ENCODE measurements at places on chromosomes 5 and 9.

- no peak for DNase-seq
These were observed 81.1 kb downstream of the PDZD2 start for GRCh38 chr5:31720004-31720403.

DNA sequence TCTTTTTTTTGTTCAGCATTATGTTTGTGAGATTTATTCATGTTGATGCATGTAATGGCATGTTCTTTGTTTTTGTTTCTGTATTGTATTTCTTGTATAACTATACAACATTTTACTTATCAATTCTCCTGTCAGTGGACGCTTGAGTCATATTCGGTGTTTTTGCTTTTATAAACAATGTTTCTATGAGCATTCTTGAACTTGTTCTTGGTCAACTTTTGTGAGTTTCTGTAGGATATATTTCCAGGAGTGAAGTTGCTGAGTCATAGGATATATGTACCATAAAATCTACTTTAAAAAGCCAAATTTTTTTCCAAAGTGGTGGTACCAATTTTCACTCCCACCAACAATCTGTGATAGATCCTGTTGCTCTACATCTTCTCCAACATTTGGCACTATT, 104.8 kb downstream of the VCAN start:
- DNase-seq, result no peak

- DNase-seq, result no peak
These were observed 40.7 kb downstream of the NR3C1 start for GRCh38 chr5:143362664-143363227.

- no peak for DNase-seq
These were observed 335.9 kb downstream of the MSX2 start for GRCh38 chr5:175060257-175060656.

- DNase-seq, result no peak
These were observed 14.0 kb upstream of the LOX start for GRCh38 chr5:122091936-122092600.

DNA sequence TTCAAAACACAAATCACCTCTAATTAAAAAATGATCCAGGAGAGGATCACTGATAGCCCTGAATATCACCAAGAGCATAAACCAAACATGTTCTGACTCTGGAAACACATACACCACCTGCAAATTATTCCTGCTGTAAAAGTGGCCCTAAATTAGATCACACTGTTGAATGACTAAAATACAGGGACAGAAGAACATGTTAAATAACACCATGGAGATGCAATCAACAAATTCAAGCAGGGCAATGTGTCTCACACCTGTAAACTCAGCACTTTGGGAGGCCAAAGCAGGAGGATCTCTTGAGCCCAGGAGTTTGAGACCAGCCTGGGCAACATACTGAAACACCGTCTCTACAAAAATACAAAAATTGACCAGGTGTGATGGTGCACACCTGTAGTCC, 18.2 kb upstream of the SPOUT1 start:
- no peak for DNase-seq

DNA sequence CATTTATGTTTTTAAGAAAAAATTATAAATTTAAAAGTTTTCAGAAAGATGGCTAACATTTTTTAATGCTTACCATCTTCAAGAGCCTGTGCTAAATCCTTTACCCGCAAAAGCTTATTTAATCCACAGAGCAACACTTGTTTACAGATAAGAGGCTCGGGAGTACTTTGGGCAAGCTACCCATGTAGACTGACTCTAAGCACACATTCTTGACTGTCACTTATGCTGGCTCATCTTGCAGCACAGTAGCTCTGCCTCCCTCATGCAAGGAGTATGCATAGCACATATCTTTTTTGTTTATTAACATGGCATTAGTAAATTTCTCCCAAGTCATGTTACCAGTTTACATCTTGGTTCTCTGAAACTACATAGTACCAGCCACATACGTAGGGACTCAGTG, 14.7 kb downstream of the SH3RF2 start:
- DNase-seq, result no peak

DNA sequence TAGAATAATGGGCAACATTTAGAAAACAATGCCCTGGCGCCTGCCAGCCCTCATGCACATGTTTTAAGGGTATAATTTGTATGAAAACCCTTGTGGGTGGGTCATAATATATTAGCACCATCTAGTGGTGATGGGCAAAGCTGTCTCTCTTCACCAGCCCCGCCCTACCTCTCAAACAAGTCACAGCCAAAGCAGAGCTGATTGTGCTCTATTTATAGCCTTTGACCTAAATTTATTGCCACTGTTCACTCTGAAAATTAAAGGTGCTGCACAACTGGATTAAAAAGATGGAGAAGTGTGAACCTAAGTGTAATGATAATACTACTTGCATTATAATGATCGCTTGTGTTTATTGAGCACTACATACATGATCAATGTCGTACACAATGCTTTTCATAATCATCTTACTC, 131.9 kb upstream of the ANKH start:
- DNase-seq, result peak; percentile 22

DNA sequence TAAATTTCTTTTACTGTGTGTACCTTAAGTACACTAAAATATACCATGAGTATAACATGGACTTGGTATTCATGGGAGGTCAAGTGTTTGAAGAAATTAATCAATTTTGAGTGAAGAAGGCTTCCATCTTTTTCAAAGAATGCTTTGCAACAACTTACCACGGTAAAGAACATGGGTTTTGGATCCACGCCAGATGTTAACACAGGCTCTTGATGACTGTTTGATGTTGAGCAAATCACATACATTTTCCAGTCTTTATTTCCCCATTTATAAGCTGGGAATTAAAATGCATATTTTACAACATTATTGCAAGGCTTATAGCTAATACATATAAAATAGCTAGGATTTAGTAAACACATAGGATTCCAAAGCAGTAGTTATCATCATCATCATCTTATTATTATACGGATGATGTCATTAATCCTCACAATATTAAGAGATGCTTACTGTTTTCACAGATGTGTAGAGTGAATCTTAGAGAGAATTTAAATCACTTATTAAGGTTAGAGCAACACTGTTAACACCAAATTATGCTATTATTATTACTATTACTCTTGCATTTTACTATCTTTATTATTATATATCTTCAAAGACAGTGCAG, 362.0 kb downstream of the PRELID2 start:
- DNase-seq, result no peak

- DNase-seq, result no peak
These were observed 22.5 kb downstream of the ARHGEF28 start for GRCh38 chr5:73648515-73648914.

GRCh38 chr9:97906236-97906831, 16.0 kb downstream of the TRMO start:
- DNase-seq, result no peak

DNA sequence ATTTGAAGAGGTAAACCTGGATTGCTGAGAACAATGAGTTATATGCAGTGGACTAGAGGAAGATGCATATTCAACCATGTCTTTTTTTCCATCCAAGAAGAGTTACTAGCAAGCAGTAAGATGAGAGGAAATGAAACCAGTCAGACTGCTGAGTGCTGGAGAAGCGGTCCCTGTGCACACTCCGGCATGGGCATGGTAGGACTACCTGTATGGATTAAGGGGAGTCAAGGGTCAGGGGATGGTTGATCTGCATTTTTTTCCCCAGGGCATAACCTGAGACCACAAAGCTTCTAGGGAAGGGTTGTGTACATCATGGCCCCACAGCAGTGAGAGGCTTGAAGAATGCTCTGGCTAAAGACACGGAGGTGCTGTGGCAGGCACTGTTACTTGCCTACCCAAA, 76.6 kb upstream of the ZNF169 start:
- no peak for DNase-seq

GRCh38 chr9:110828264-110828663, 159.7 kb downstream of the MUSK start:
- no peak for DNase-seq

DNA sequence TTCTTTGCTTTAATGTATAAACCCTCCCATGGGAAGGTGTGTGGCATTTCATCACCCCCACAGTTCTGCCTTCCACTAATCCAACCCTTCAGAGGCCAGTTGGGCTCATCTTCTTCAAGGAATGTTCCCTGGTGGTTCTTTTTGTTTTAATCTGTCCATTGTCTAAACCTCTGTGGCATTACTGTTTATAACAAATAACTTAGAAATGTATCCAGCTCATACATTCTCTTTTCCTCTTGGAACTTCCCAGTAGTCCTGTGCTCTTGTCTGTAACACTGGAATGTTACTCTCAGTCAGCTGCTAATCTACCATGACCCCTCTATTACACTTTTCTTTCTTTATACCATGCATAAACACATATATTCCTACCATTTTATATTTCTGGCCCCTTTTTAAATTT, 213.5 kb upstream of the TARS1 start:
- DNase-seq, result no peak

DNA sequence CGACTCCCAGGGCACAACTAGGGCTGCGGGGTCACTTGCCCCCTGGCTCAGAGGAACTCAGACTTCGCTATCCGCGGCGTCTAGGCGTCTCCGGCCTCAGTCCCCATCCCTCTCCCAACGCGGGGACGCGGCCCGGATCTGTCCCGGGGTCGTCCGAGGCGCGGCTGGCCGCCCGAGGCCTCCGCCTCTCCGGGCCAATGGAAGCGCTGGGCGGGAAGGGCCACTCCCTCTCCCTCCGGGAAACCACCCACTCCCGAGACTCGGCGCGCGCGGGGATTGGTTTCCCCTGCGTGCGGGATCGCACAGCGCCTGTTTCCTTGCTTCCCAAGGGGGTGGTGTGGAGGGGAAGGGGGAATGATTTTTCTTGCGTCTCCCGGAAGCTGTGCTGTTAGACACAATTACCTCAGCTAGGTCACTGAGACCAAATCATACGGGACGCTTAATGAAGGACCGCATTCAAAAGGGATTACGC, 38.3 kb downstream of the NR2F1 start:
- DNase-seq, result no peak

- no peak for DNase-seq
These were observed 101.0 kb downstream of the TLE1 start for GRCh38 chr9:81588148-81588871.

DNA sequence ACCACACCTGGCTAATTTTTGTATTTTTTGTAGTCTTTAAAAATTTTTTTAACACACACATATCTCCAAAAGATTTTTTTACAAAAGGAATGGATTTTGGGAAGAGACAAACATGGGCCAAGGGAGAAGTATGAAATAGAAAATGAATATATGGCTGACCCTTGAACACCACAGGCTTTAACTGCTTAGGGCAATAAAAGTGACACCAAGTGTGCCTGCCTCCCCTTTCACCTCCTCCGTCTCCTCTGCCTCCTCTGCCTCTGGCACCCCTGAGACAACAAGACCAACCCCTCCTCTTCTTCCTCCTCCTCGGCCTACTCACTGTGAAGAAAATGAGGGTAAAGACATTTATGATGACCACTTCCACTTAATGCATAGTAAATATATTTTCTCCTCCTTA, 483.9 kb downstream of the KDM4C start:
- no peak for DNase-seq

DNA sequence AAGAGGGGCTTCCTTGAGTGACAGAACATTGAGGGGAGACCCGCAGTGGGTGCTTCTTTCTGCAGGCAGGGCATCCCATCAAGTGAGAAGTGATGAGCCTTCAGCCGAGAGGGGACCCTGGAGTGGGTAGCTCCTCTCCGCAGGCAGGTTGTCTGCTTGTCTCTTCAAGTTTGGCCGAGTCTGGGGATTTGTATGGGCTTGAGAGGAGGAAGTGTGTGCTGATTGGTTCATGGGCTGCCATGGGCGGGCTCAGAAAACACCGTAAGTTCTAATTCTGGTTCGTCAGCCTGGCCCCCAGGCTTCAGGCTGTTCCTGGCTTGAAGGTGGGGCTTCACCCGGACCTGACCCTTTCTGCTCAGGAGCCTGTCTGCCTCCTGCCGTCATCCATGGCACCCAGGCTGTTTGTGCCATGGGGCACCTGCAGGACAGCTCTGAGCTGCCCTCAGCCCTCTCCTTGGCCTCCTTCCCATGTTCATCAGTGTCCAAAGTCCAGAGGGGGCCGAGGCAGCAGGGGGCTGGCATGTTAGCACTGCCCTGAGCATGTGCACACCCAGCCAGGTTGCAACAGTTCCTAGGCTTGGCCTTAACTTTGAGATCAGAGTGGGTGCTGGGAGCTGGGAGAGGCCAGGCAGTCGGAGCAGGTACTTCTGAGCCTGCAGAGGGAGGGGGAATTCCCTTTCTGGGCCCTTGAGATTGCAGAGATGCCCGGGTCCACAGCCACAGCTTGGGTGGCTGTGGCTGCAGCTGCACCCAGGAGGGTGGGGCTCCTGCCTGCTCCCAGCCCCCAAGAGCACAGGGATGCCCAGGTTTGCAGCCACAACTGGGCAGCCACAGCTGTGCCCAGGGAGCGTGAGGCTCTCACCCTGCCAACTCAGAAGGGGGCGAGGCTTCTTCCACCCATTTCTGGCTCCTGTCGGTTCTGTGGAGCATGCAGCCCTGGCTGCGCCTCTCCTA, 13.5 kb upstream of the DHFR start:
- no peak for DNase-seq

DNA sequence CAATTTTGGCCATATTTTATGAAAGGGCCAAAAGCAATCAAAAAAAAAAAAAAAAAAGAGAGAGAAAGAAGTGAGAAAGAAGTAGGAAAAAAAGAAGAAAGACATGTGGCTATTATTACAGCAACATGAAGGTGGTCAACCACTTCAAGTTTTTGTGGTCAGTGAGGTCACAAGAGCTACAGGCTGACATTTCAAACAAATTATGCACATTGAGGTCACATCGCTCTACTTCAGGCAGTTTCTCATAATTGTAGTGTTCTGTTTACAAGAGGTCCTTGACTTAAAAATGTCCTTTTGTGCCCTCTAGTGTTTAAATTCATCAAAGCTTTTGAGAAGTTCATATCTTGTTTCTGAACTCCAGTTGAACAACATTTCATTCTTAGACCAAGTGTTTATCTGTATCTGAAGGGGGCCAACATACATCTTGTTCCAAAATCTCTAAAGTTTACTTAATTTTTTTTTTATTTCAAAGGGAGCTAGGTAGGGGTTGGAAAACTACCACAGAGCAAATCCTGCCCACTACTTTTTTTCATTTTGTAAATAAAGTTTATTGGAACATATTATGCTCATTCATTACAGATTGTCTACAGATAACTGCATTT, 513.1 kb downstream of the PDE4D start:
- no peak for DNase-seq

- no peak for DNase-seq
These were observed 10.1 kb upstream of the PLPPR1 start for GRCh38 chr9:101018467-101018866.

DNA sequence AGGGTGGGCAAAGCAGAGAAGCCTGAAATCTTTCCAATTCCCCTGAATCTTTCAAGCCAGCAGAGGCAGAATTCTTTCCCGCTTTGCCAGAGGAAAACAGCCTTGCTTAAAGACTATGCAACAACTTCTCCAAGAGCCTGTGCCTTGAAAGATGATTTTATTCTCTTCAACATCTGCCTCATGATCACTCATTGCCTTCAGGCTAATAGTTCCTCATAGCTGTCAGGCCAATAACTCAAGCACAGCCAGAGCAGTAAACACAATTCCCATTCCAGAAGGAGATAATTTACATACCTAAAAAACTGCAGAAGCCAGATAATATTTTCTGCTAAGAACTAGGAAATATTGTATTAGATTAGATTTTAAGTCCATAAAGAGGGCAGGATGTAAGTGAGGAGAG, 92.3 kb upstream of the PUM3 start:
- no peak for DNase-seq

Data from activated T-cell treated with anti-CD3 and anti-CD28 coated beads for 48 hours (primary cell).